ENCODE measurements at places on chromosomes 6 and 20.

GRCh38 chr20:32626859-32627636, 41.9 kb upstream of the NOL4L start:
- DNase-seq = no peak

GRCh38 chr6:25601800-25602673, 50.0 kb upstream of the SCGN start:
- DNase-seq = peak; percentile 46

- DNase-seq = no peak
These were observed 12.1 kb downstream of the PPP2R5D start for GRCh38 chr6:42996513-42996912.

- no peak for DNase-seq
These were observed 16.1 kb upstream of the KIAA0408 start for GRCh38 chr6:127475135-127475822.

DNA sequence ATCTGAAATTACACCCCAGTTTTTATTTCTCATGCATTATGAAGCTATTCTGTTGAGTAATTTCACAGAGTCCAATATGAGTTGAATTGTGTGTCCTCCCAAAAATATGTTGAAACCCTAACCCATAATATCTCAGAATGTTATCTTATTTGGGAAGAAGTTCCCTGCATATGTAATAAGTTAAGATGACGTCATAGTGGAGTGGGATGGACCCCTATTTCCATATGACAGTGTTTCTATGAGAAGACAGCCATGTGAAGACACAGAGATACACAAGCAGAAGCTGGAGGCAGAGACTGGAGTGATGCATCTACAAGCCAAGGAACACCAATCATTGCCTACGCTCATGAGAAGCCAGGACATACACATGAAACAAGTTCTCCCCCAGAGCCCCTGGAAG, 81.3 kb downstream of the RFPL4B start:
- no peak for DNase-seq

DNA sequence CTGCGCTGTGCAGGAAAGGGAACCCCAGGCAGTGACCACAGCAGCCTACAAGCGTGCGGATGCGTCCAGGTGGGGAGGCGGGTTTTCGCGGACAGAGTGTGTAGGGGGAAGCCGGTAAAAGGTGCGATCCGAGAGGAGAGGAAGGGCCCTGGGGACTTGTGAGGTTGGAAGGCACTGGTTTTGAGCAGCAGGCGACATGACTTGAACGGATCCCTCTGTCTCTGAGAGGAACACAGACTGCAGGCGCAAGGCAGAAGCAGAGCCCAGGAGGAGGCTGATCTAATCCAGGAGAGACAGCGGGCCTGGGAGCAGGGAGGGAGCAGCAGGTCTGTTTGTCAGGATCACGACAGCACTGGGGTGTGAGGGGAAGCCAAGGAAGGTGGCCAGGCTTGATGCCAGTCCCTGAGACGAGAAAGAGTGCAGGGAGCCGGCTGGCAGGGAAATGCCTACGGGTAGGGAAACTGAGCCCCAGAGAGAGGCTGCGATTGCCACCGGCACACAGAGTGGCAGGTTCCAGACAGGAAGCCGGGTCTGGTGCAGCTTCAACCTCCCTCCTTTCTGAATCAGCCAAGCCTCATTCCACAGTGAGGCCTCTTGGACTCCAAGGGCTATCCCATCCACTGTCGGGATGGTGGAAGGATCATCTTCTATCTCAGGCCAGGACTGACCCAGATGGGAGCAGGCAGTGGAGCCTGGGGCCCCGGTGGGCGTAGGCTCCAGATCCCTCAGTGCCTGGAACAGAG, 57.1 kb downstream of the HNF4A start:
- no peak for DNase-seq

GRCh38 chr6:111852725-111853124, 20.5 kb downstream of the FYN start:
- DNase-seq = no peak

All from CD4-positive, alpha-beta T cell treated with Interleukin-4 for 4 hours (primary cell).